ENCODE measurements at places on chromosomes 2 and 18. TPM values are rescaled to one million over a fixed set of nuclear protein-coding genes. Genes with fewer than 3 reads are reported as not detected.

DNA sequence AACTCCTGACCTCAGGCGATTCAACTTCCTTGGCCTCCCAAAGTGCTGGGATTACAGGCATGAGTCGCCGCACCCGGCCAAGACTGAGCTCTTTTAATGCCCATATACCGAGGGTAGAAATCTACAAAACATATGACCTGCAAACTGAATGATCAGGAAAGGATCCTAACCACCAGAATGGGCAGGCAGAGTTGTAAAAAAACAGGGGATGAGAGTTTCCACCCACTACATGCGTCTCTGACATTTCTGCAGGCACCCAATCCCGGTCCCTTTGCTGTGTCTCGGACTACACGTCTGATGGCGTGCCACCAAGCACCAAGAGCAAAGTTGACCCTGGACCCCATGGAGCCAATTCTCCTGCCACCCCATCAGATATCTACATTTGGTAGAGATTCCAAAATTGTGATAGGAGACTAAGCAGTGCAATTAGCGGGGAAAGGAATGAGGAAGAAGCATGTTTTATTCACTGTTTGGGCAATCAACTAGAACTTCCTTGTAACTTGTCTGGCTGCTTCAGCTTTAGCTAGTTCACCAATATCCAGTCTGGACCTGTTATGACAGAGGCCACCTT lies 74.1 kb downstream of the ATP8B1 start:
- no peak for DNase-seq

GRCh38 chr2:20181761-20182160 lies 43.2 kb downstream of the SDC1 start:
- no peak for DNase-seq

DNA sequence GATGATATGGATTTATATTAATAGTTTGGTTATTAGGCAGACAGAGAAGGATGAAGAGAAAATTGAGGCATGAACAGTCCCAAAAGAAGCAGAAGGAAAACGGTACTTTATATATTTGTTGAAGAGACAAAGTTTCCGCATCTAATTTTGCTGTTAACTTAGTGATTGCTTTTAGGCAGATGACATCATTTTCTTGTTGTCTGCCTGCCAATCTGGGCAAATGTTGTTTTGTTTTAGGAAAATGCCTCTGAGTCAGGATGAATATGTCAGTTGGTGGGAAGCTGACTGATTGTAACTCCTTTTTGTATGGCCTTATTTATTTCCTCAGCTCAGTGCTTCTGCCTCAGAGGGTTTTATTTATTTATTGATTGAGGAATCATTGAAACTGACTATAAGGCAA lies 52.5 kb upstream of the CAVIN2 start:
- peak; percentile 90 for DNase-seq

- no peak for DNase-seq
Measured at GRCh38 chr18:64202210-64202836, 53.4 kb upstream of the LINC00305 start.

- DNase-seq, result no peak
Measured at GRCh38 chr18:41646915-41647620, 308.0 kb upstream of the PIK3C3 start.

DNA sequence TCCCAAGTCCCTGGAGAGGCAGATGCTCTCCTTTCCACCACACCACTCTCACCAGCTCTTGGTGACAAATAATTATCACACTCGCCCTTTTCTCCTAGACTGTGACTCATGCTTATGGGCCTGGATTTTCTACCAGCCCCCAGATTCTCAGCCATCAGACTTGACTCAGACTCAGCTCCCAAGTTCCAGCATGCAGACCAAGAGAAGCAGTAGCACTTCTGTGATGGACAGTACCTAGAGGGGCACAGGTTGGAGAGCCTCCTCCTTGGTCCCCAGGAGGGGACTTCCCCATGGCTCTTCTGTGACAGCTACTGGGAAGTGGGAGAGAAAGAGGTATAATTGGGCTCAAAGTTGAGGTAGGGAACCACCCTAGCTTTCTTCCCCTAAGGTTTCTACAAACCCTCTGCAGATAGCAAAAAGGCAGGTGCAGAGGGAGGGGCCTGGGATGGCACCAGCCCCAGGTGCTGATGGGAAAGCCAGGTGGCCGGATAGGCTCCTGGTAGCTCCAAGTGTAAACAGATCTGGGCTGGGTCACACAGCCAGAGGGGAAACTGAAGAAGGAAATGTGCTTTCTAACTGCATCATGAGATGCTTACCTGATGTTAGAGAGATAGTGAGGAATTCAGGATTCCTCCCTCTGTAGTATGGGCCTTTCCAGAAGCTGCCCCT lies 4.1 kb downstream of the TCF23 start:
- no peak for DNase-seq

- DNase-seq, result peak; percentile 86
Measured at GRCh38 chr2:45964223-45964841, 312.9 kb downstream of the PRKCE start.

GRCh38 chr2:59787095-59787494 lies 766.4 kb downstream of the BCL11A start:
- no peak for DNase-seq

- no peak for DNase-seq
Measured at GRCh38 chr18:21327101-21327500, 85.1 kb downstream of the GREB1L start.

- DNase-seq, result no peak
Measured at GRCh38 chr18:69691008-69691760, 256.5 kb downstream of the CD226 start.

- peak; percentile 55 for DNase-seq
Measured at GRCh38 chr2:53475321-53475720, 292.3 kb upstream of the CHAC2 start.

DNA sequence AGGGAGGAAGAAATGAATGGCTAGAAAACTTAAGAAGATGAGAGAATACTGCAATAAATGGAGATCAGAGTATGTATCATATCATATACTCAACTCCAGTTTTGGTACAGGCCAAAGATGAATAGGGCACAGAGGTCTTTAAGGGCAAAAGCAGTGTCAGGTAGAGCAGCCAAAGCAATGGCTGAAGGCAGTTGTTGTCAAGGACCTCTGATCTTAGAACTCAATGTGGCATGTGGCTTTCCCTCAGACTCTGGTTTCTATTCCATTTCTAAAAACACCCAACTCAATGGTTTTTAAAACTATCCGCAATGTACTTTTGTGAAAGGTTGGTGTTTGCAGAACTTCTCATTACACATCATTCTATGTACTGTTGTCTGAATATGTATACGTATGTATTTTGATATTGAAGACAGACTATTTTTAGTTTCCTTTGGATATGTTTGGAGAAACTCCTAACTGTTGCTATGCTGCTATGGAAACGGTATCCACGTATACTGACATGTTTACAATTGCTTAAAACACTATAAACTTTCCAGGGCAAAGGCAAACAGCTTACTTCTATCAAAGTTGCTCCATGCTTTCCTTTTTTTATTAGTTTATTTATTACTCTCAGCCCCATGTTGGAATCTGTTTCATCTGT lies 58.1 kb upstream of the PELI1 start:
- no peak for DNase-seq

- no peak for DNase-seq
Measured at GRCh38 chr2:150409196-150409595, 78.3 kb downstream of the RND3 start.

DNA sequence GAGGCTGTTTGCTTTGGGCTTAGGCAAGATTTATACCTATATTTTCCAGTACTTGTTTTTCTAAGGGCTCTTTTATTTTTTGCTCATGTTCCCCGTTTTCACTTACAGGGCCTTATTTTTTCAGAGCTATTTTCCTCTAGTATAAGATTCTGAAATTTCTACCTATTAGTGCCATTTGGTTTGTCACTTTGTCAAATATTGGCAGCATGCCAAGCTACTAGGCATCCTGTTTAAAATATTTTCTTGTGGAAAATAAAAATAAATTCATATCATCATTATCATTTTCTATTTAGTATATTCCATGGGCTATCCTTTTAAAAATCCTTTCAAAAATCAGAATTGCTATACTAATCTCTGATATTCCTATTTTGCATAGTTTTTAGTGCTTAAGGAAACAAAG lies 64.8 kb upstream of the CHST9 start:
- no peak for DNase-seq

DNA sequence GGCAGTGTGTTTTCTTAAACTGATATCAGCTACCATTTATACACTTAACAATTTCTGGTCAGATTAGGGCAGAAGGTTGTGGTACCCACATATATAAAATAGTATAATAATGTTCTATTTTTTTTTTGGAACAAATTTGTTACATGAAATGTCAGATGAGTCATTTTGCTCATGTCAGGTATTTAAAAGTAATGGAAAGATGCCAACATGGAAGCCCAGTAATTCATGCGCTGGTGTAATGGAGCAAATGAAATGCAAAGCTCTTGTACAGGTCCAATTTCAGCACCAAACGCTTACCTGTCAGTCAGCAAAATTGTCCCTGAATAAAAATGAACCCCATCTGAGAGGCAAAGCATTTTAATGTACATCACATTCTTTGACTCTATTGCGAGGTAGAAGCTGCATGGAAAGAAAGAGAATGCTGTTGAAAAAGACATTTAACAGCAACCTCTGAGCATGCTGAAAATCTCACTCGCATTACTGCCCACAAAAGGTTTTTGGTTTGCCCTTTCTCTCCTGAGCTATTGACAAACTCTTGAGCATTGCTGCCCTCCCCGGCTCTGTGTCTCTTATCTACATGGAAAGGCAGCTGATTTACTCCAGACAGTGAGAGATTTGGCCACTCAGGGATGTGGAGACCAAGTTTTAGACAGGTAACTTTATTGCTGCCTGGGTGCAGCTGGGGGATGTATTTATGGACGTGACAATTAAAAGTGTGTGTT lies 217.5 kb downstream of the CAMKMT start:
- DNase-seq, result peak; percentile 39

- no peak for DNase-seq
Measured at GRCh38 chr2:113169586-113169985, 4.2 kb upstream of the PSD4 start.

DNA sequence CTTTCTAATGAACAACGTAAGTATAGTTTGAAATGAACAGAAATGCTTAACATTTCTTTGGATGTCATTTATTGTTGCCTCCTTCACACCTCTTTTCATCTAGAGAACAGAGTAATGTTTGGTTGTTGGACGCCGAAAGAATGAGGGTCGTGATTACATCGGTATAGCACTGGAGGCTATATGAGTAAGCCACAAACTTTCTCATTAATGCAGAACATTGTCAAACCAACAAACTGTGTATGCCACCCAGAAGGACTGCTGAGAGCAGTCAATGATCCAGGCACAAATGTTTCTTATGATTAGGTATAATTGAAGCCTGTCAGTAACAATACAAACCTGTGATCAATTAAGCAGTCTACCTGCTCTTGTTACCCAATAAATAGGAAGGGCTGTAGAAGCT lies 1494.7 kb upstream of the NXPH2 start:
- no peak for DNase-seq

DNA sequence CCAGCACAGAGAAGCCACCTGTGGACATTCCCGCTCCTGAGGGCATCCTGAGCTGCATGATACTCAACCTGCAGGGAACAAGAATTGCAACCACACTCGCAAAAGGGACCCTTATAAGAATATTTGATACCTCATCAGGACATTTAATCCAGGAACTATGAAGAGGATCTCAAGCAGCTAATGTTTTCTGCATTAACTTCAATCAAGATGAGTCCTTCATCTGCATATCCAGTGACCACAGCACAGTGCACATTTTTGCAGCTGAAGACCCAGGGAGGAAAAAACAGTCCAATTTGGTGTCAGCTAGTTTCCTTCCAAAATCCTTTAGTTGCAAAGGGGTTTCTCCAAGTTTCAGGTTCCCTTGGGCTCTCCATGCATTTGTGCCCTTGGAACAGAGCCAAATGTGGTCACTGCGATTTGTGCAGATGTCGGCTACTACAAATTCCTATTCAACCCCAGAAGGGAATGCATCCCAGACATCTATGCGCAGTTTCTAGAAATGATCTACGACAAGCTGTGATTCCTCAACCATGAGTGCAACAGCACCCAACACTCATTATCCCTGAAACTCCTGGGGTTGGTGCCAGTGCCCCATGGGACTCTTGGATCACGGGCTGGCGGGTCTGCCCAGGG lies 23.3 kb upstream of the FHOD3 start:
- DNase-seq, result no peak

GRCh38 chr2:117956036-117956796 lies 57.7 kb downstream of the CCDC93 start:
- DNase-seq, result no peak

DNA sequence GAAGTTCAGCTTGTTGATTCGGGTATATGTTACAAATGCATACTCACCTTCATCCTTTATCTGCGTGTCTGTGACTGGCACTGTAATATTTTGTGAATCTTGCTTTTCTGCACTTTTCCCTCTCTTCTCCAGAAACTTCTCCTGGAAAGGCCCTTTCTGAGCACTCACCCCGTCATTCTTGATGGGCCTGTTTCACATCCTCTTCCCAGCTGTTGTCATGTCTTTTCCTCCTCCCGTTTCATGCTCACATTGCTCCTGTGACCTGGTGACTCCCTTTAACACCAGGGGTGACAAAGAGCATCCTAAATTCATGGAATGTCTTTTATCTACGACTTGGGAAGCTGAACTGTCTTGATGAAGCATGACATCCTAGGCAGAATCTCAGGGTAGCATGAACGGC lies 65.8 kb downstream of the CD8B2 start:
- no peak for DNase-seq

DNA sequence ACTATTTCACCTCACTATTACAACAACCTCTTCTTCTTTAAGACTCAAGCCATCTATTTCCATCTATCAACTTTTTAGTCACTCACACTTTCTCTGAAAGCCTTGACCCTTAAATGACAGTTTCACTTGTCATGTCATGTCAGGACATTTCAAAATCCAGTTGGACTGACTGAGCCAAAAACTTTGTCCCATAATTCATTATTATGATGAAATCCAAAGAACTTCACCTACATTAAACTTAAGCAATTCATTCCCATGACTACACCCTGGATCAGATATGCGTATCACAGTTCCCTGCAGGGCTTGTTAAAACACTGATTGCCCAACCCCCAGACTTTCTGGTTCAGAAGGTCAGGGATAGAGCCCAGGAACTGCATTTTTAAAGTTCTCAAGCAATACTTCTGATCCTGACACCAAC lies 26.5 kb downstream of the LDAH start:
- no peak for DNase-seq

DNA sequence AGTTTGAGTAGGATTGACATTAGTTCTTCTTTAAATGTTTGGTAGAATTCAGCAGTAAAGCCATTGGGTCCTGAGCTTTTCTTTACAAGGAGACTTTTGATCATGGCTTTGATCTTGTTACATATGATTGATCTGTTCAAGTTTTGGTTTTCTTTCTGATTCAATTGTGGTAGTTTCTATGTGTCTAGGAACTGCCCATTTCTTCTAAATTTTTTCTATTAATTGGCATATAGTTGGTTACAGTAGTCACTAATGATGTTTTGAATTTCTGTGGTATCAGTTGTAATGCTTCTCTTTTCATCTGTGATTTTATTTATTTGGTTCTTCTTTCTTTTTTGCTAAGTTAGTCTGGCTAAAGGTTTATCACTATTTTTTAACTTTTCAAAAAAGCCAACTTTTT lies 73.3 kb upstream of the DLGAP1 start:
- no peak for DNase-seq

- DNase-seq, result no peak
Measured at GRCh38 chr18:51192696-51193095, 4.8 kb downstream of the MEX3C start.

Gene SP5
- not detected for total RNA-seq

Gene ALLC
- not detected for total RNA-seq

Gene NFATC1
- 10.6 TPM for total RNA-seq

Gene SNORC
- 3.1 TPM for total RNA-seq

Gene ADGRF3
- total RNA-seq, result 0.17 TPM

Gene ATG4B
- total RNA-seq, result 83.2 TPM

Gene REG3A
- not detected for total RNA-seq

Gene HOXD4
- total RNA-seq, result not detected

Gene ANKRD30B
- not detected for total RNA-seq

Gene DSC2
- total RNA-seq, result 39.4 TPM

Gene UGT1A5
- total RNA-seq, result not detected

Gene PDE1A
- 0.32 TPM for total RNA-seq

All from astrocyte (in vitro differentiated cells and primary cell).